ENCODE measurements at places on chromosomes 1 and 21.

- DNase-seq, result no peak
Measured at GRCh38 chr21:39630827-39631226, 18.1 kb downstream of the B3GALT5 start.

DNA sequence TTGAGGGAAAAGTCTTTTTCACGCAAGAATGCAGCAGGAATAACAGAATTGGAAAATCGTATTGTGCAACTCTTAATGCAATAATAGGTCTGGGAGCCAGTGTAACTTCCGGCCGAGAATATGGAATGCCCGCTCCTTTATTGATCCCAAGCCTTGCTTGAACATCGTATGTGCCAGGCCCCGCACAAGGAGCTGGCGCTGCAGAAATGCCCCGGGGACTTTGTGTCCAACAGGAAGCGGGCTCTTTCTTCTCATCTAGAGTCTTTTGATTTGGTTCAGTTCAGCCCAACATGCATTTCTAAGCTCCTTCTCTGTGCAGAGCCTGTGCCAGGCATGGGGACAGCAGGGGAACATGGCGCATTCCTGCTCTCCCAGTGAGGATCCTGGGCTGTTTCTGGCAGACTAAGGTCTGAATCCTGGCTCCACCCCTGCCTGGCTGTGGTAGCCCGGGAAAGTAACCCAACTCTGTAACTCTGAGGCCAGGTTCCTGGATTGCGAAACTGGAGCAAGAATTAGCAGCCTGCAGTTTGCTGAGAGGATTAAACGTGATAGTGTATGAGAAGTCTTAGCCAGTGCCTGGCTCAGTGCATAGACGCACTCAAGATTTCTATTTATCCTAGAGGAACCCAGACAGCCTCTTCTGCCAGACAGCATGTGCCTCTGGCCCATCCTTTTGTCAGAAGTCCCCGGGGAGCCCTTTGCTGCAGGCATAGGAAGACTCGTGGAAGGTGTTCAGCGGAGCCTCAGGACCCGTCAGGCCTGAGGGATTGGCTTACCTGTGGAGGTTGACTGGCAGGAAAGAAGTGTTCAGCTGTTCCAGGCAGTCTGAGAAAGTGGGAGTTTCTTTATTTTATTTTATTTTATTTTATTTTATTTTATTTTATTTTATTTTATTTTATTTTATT is 987 bp upstream of the CDCP2 start:
- DNase-seq, result no peak

DNA sequence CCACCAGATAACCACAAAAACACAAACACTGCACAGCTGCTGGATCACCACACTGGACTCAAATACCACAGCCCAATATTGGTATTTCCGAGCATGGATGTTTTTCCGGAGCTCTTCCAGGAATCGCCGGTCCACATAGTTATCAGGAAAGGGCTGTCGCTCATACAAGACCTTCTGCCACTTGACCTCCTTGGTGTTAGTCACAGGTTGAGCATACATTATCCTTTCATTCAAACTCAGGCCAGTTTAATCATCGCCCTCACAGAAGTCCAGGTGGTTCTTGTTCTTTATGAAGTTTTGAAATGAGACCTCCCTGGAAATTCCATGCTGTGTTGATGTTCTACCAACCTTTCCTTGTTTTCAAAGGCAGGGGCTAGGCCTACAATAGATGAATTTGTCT is 1.5 kb downstream of the PIGC start:
- no peak for DNase-seq

DNA sequence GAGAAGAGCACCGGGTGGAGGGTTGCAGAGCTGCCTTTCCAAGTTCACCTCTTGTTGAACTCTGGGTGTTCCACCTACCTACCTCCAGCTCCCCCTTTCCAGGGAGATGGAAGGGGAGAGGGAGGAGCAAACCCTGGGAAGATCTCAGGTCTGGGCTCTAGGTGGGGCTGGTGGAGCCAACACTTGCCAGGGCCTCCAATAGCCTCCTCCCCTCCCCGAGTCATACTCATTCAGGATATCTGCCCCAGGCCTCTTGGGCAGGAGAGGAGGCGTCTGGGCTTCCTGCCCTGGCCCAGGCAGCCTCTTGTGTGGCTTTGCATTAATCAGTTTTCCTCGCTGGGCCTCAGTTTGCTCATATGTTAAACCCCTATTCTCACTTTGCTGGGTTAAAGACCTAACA is 13.4 kb downstream of the RAP1GAP start:
- peak; percentile 71 for DNase-seq

- DNase-seq, result no peak
Measured at GRCh38 chr1:154716614-154717527, 108.9 kb upstream of the ADAR start.

- no peak for DNase-seq
Measured at GRCh38 chr1:26257222-26257621, 22.7 kb upstream of the SH3BGRL3 start.

GRCh38 chr21:28669971-28670653 is 322.6 kb downstream of the LTN1 start:
- DNase-seq, result no peak

GRCh38 chr21:42448686-42449085 is 45.0 kb downstream of the UBASH3A start:
- DNase-seq, result no peak

GRCh38 chr21:28663111-28663693 is 329.5 kb downstream of the LTN1 start:
- no peak for DNase-seq

- DNase-seq, result no peak
Measured at GRCh38 chr1:218369688-218370511, 24.8 kb downstream of the TGFB2 start.

- no peak for DNase-seq
Measured at GRCh38 chr1:156476501-156477298, 23.9 kb downstream of the MEF2D start.

Data from K562 (cell line).